ENCODE measurements at places on chromosomes 4 and X.
A peak's percentile ranks its signal among the peaks of the same experiment; 100 is the strongest.

- peak; percentile 67 for DNase-seq
Measured at GRCh38 chr4:20272411-20272872, 20.7 kb downstream of the SLIT2 start.

DNA sequence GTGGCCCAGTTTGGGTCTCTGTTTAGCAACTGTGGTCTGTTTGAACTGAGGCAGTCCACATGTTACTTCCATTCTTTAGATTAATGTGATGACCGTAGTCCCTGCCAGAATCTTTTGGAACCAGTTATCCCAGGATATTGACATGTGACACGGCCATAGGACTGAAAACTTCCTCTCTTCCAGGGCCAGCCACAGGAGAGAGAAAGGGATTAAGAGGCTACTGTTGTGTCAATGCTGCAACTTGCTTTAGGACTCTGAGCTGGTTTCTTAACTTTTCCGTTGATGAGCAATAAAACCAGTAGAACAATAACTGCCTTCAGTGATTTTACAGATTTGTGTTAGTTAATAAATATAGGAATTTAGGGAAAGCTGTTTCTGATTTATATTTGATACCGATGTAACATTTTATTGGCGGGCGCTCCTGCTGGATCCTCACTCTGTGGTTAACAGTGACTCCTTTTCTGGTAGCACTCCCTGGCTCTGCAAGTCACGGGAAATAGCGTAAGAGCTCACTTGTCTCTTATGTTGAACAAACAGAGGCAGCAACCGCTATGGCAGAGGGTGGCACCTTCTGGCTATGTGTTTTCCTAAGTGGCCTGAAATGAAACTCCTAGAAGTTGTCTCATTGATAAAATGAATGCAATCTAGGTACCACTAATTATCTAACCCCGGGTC, 2.5 kb downstream of the TENM3 start:
- no peak for DNase-seq

GRCh38 chr4:42655921-42656678, 805 bp downstream of the ATP8A1 start:
- no peak for DNase-seq

DNA sequence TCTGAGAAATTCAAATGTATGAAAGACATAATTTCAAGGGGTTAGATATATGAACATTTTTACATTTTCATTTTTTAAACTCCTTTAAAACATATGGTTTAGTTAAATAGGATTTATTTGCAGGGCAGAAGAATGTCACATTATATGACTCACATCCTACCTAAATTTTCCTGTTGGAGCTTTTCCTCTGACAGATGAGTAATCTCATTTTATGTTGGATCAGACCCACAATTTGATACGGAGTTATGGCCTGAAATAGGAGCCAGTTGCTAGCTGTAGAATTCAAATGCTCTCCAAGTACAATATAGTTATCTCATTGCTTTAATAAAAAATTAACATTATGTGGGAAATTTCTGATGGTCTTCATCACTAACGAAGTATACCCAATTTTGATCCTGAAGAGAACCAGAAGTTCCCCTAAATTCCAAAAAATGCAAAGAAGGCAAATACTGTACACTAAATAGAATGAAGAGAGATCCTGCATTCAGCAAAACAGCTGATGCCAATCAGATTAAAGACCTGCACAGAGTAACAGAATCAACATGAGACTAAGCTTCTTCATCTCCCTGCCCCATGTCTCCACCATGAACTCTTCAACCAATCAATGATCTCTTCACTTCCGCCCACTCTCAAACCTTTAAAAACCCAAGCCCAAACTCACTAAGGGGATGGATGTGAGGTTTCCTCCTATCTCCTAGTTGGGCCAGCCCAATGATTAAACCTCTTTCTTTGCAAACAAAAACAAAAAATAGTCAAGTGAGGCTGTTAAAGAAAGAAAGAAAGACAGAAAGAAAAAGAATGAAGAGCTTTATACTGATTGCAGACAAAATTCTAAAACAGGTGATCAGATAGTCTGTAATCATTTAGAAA, 10.9 kb upstream of the EXOSC9 start:
- DNase-seq, result no peak

GRCh38 chr4:145931403-145931802, 7.2 kb downstream of the ZNF827 start:
- no peak for DNase-seq

DNA sequence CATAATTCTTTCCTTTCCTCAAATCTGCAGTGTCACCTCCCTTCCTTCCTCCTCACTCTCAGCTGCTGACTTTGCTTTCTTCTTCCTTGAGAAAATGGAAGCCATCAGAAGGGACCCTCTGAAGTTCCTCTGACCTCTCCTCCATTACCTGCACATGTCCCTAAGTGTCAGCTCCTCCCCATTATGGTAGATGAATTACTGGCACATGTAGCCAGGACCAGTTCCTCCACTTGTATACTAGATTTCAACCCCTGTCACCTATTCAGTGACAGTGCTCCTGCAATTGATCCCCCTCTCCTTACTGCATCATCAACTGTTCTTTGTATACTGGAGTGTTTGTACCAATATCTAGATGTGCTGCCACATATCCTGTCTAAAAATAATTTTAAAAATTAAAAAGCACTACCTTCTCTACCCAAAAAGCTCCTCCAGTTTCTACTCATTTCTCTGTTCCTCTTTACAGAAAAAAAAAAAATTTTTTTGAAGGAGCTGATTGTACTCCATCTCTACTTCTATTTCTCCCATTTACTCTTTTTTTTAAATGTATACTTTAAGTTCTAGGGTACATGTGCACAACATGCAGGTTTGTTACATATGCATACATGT, 78.6 kb downstream of the CLCN5 start:
- no peak for DNase-seq

DNA sequence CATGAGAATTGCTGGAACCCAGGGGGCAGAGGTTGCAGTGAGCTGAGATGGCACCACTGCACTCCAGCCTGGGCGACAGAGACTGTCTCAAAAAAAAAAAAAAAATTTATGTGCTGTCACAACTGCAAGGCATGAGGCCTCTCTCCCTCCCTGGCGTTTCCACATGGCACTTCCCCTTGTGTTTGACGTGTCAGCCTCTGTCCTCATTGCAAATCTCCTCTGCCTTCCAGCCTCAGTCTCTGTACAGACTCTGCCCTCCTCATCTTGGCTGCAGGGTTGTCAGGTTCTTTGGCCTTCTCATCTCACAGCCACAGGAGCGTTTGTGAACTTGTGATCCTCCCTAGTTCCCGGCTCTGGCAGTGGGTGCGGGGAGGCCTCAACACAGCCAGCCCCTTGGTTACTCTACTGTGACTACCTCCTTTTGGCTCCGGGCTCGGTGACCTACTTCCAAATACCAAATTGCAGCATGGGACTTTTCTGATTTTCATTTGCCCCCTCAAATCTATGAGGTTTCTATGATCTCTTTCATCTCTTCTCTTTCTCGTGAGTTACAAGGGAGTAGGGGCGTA, 250.0 kb downstream of the CBR4 start:
- no peak for DNase-seq

DNA sequence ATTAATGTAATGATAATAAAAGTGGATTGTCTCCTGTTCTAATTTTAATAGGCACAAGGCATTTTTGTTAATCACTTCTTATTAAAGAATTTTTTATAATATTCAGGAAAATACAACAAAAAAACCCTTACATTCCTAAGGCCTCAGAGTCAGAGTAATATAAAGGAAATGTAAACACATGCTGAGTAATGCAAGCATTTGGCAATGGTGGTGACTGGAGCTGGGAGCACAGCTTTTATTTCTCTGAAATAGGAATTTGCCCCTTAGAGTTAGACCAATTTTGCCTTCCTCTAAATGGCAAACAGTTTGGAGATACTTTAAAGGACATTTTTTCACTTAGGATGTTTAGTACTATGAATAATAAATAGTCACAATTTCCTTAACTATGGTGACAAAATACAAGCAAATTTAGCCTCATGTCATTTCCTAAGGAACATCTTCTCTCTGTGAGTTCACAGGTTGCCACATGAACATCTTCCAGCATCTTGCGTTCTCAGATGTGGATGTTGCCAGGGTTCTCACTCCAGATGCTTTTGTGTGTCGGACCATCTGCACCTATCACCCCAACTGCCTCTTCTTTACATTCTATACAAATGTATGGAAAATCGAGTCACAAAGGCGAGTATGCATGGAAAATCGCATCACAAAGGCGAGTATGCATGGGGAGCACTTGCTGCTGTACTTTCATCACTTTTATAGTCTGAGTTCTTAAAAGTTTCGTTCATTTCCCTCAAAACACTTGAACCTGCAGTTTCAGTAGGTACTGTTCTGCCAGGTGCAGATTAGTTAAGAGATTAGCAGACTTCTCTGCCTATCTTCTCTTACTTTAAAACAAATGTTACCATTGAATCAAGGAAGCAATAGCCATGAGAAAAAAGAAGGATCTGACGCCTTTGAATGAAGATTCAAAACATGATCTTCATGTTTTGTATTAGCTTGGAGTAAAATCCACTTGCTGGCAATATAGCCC, 15.9 kb upstream of the F11 start:
- no peak for DNase-seq
